Smooth muscle cell of the pulmonary artery (primary cell): ENCODE measurements at places on chromosomes 4 and X. TPM values are rescaled to one million over a fixed set of nuclear protein-coding genes. Genes with fewer than 3 reads are reported as not detected.

Gene FNIP2
- 44.8 and 79.2 TPM in 2 replicates for total RNA-seq

Gene RS1
- not detected in 2 replicates for total RNA-seq

Gene XAGE1B
- not detected in 2 replicates for total RNA-seq

Gene SLC10A4
- 0.07 TPM in 1 of 2 replicates, not detected in the other for total RNA-seq

Gene FGFBP1
- total RNA-seq = not detected in 2 replicates

Gene ZDHHC15
- total RNA-seq = 0.23 and 0.91 TPM in 2 replicates

Gene NEUROG2
- not detected in 2 replicates for total RNA-seq

Gene CDKL2
- 0.39 and 2.3 TPM in 2 replicates for total RNA-seq

Gene DRD5
- not detected in 2 replicates for total RNA-seq

Gene MRFAP1
- total RNA-seq = 123 and 132 TPM in 2 replicates

Gene TBC1D8B
- 24.2 and 32.2 TPM in 2 replicates for total RNA-seq

Gene RRH
- not detected in 2 replicates for total RNA-seq

Gene CCNQ
- total RNA-seq = 14.3 and 25.2 TPM in 2 replicates

Gene CENPVL2
- total RNA-seq = not detected in 2 replicates
